ENCODE measurements at places on chromosomes 4 and X. TPM values are rescaled to one million over a fixed set of nuclear protein-coding genes. Genes with fewer than 3 reads are reported as not detected.

- DNase-seq, result no peak
These were observed 7.3 kb downstream of the XK start for GRCh38 chrX:37692918-37693317.

DNA sequence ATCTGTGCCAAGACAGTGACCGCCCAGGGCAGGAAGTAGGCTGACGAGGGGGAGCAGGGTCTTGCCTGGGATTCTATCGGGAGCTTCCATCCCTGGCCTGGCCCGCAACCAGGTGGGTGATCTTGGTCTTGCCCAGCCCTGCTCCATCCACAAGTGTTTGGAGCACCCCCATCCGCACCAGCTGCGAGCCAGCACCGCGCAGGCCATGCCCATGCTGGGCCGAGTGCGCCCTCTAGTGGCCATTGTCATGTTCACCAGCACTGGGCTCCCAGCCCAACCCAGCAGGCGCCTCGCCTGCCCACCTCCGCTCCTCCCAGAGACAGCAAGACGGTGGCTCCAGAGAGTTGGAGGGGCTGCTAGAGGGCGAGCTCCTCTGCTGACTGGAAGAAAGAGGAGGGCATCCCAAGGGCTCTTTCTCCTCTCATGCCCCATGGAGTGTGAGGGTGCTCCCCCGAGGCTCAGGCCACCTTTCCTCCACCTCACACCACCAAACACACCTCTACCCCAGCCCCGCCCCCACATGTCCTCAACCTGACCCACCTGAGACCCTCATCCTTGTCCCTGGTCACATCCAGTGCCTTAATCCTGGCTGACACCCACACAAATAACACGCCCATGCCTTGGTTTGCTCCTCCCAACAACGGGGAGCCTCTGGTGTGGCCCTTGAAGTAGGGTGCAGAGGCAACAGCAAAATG, 9.8 kb upstream of the ATP2B3 start:
- peak; percentile 70 for DNase-seq

DNA sequence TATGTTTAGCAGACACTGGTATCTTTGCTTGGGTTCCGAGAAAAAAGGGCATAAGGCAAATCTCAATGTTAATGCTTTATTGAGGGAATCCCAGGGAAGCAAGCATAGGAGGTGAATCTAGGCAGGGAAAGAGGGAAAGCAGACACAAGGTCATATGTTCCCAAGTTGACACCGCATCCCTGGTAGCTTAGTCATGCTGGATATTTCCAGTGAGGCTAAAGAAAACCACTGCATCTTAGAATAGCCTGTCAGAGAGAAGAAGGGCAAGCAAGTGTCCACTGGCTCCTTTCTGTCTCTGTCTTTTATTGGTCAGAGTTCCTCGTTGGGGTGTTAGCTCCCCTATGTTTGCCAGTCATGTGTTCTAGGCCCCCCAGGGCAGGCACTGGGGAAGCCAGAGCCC, 104.7 kb downstream of the NKX6-1 start:
- DNase-seq, result no peak

DNA sequence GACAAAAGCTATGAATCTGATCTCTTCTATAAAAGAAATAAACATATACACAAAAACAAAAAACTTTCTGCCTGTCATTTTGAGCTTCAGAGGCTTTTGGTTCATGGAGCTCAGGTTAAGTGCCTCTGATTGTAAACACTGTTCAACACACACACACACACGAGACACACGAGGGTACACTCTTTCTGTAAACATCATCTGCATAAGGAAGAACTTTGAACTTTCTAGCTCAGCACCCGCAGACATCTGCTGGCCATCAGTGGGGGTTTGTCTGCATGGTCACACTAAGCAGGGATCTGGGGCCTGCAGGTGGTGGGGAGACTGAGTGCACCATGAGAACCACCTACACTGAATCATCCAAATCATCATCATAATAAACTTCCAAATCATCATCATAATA, 54.9 kb downstream of the STX18 start:
- DNase-seq, result no peak

Gene CXorf49
- not detected for total RNA-seq

Gene TSPAN6
- total RNA-seq, result not detected

- no peak for DNase-seq
These were observed 357 bp upstream of the ETNPPL start for GRCh38 chr4:108763226-108763593.

Gene DMRTC1
- not detected for total RNA-seq

DNA sequence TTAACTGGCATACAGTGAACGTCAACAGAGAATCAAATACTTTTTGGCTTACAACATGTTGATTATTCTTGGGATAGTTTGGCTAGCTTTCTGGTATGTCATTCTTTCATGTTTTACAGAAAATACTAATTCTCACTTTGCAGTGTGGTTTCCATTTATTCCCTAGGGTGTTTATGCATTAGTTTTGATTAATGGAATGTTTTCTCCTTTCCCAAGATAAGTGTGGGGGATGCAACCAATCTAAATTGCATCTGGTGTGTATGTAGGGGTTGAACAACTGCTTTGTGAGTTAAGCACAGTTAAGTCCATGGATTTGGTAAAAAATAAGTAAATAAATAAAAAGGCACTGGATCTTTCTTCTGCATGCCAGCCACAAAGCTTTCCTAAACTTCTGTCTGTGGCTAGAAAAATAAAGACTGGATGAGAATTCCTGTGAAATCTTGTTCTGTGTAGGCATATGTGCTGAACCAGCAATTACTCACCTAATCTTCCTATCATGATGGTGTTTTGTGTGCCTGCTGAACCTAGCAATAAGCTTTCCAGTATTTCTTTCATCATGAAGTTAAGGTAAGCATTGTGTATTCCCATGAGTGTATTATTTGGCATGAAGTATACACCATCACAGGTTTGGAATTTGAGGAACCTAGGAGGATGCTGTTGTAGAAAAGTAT, 50.6 kb upstream of the TENM3 start:
- no peak for DNase-seq

Gene GRID2
- not detected for total RNA-seq

DNA sequence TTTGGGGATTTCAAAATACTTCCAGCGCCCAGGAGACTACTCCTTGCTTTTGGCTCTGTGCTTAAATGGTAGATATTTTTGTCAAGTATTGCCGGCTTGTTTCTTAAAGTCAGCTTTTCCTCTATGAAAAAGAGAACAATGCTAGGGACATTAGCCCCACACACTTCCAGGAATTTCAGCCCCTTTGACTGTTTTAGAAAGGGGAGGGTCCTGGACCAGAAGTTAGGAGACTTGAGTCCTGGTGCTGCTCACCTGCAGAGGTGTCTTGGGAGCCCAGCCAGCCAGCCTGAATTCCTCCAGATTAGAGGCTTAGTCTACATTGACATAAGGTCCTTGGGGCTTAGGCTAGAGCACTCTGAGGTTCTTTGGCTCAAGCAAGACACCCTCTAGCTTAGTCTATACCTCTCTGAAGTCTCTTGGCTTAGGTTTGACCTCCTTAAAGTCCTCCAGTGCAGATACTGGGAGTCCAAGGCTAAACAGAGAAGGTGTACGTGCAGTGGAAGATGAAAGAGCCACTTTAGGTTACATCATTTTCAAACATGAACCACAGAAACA, 1.6 kb upstream of the SETD7 start:
- peak; percentile 52 for DNase-seq

DNA sequence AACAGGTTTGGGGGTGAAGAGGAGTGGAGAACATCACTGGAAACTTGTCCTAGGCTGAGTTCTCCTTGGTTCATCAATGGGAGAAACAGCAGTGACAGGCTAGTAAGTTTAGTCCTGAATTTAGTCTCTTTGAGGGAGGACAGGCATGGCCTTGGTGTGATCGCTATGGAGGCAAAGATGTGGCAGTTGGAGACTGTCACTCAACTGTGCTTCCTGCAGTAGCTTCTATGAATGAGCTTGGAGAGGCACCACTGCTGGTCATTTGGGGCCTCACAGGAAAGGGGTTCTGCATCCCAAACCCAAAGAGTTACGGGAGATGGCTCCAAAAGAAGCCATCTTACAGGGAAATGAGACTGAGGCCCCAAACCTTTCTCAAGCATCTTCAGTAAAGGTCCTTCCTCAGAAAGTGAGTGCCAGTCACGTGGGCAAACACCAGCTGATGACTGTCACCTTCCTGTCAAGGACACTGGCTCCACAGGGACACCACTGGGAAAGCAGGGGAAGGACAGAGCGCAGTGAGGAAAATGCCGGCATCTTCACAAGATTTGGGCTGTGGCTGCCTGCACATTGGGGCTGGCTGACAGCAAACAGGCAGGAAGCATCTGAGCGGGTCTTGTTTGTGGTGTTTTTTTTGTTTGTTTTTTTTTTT, 7.2 kb downstream of the MRFAP1 start:
- no peak for DNase-seq

- DNase-seq, result no peak
These were observed 32.0 kb downstream of the MAGEC1 start for GRCh38 chrX:141935645-141936044.

Gene XG
- total RNA-seq, result not detected

DNA sequence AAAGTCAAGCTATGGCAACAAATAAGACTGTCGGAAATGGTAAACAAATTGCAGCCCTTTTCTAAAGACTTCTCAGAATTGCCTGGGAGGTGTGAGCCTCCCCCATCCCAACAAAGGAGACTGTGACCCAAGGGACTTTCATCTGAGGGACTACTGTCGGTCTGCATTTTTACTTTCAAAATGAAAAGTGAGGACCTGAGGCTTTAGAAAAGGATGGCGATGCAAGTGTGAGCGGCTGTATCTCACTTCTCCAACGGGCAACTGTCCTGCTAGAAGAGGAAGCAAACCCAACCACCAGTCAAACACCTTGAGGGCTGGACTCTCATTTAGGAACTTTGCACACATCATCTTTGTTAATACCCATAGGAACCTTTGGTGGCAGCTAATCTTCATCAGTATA, 62.6 kb upstream of the CLNK start:
- peak; percentile 16 for DNase-seq

Gene POU3F4
- not detected for total RNA-seq

DNA sequence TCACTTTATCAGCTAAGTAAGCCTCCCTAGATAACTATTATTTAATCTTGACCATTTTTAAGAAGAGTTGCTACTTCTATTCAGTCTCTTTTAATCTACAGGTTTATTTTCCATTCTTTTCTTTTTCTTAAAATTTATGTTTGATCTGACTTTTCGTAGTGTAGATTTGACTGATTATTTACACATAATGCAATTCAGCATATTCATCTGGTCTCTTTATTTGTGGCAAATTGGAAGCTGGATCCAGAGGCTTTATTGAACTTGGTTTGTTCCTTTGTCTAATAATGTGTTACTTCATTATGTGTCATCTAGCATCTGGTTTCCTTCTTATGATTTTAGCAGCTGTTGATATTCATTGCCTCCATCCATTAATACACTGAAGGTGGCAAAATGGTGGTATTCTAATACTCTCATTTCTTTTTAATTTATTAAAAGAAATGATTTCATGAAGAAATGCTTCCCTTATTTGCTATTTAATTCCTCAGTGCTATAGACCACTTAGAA, 113.0 kb downstream of the FBXW7 start:
- DNase-seq, result no peak

DNA sequence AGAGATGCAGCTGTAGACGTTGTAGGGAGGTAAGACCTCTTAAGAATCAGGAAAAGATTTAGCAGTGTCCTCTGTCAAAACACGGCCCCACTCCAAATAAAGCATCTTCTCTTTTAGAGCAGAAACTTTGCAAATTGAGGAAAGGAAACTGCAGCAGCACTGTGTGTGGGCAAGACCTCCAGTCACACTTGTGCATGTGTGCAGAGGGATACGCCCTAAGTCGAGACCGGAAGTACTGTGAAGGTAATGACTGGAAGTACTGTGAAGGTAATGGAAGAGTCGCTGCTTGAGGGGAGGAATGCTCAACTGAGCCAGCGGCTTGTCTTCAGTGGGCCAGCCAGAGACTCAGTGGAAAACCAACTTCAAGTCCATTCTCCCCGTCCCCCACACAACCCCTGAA, 46.5 kb downstream of the EGF start:
- no peak for DNase-seq

- DNase-seq, result no peak
These were observed 433.6 kb downstream of the GASK1B start for GRCh38 chr4:157739242-157739641.

Gene FGFBP2
- not detected for total RNA-seq

DNA sequence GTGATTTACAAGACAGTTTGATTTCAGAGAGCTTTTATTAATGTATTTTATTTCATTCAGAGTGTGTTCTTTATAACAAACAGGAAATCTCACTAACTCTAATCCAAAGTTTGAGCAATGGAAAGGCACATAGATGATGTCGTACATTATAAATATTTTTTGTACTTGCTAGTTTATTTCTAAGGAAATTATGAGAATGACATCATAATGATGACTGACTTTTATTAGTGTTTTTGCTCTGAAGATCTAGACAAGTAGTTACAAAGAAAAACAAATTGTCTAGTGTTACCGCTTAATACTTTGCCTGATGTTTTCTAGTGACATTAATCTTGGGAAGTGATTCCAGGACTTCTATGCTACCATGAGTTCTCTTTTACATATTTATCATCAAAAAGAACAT, 43.2 kb downstream of the HHIP start:
- DNase-seq, result no peak

DNA sequence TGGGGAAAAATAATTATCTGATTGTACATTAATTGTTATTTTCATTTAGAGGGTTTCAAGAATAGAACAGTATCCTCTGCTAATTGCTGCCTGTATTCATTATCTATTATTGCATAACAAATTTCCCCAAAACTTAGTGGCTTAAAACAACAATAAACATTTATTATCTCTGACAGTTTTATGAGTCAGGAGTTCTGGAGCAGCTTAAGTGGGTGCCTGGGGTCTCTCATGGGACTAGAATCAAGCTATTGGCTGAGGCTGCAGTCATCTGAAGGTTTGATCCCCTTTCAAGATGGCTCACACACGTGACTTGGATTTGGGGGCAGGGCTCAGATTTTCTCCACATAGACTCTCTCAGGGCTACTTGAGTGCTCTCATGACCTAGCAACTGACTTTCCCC, 98.1 kb upstream of the JADE1 start:
- DNase-seq, result no peak

GRCh38 chr4:87540146-87541058, 11.2 kb upstream of the SPARCL1 start:
- no peak for DNase-seq

DNA sequence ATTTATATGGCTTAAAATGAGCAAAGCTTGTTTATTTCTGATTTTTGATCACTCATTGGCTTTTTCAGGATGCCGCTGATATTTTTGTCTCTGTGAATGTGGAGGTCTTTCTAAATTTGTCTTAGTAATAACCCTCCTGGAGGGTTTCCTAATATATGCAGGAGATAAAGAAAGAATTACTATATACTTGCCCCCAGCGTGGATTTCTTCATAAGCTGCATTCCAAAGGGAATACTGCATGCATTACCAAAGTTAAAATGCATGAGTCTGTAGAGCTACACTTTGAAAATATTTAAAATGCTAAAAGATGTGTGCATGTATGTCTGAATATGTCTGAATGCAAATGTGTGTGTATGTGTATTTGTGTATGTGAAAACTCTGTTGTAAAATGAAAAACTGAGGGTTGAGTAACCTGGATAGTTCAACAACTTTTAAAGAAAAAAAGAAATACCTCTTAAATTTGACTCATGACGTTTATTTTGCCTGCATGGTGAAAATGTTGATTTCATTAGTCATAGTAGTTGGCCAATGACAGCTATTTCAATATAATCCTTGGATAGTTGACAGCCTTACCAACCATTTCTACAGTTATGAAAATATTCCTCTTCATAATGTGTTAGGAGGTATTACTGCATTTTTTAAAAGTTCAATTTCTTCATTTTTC, 113.2 kb upstream of the ZNF827 start:
- no peak for DNase-seq

Measured in OCI-LY7 (cell line).